ENCODE measurements at places on chromosomes 1 and 21. TPM values are rescaled to one million over a fixed set of nuclear protein-coding genes. Genes with fewer than 3 reads are reported as not detected.

DNA sequence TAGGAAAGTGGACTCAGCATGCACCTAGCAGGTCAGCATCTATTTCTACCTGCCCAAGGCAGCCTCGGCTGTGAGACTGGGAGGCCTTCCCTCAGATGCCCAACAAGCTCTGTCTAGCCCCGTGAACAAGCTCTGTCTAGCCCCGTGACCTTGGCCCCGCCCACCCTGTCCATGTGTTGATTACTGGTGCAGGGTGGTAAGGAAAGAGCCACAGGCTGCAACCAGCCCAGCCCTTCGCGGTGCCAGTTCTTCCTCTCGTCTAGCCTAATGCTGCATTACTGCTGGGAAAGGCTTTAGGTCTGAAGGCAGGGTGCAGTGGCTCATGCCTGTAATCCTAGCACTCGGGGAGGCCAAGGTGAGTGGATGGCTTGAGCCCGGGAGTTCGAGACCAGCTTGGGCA is 2.2 kb downstream of the GPR153 start:
- DNase-seq, result no peak
- no peaks in the 10 kb centered on the region for H3K36me3 ChIP-seq
- no peak overlapping the region for H3K4me3 ChIP-seq
- H3K27me3 ChIP-seq, result no peaks in the 10 kb centered on the region
- H3K27ac ChIP-seq, result no peak overlapping the region

GRCh38 chr21:35677298-35677841 is 383.0 kb downstream of the SETD4 start:
- no peak overlapping the region for H3K4me3 ChIP-seq
- H3K27me3 ChIP-seq, result no peaks in the 10 kb centered on the region
- H3K4me1 ChIP-seq, result no peaks in the 10 kb centered on the region
- H3K36me3 ChIP-seq, result no peaks in the 10 kb centered on the region
- DNase-seq, result no peak
- H3K27ac ChIP-seq, result no peak overlapping the region

DNA sequence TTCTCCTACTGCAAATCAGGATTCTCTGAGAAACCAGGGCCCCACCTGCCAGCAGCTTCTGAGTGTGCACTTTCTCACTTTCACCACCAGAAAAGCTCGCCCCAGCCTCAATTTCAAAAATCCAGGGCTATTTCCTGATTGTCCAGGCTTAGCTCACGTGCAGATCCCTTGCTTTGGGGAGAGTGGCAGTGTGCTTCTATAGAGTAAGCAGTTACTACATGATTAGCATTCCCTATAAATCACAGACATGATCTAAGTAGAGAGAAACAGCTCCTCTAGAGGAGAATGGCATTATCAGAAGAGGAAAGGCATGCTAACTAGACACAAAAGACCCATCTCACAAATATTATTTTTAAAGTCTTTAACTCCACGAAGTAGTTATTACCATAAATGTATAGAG is 456.0 kb upstream of the PKN2 start:
- no peak overlapping the region for H3K4me3 ChIP-seq
- no peaks in the 10 kb centered on the region for H3K27me3 ChIP-seq
- no peak for DNase-seq
- H3K36me3 ChIP-seq, result no peaks in the 10 kb centered on the region
- H3K27ac ChIP-seq, result no peak overlapping the region
- H3K4me1 ChIP-seq, result no peaks in the 10 kb centered on the region

DNA sequence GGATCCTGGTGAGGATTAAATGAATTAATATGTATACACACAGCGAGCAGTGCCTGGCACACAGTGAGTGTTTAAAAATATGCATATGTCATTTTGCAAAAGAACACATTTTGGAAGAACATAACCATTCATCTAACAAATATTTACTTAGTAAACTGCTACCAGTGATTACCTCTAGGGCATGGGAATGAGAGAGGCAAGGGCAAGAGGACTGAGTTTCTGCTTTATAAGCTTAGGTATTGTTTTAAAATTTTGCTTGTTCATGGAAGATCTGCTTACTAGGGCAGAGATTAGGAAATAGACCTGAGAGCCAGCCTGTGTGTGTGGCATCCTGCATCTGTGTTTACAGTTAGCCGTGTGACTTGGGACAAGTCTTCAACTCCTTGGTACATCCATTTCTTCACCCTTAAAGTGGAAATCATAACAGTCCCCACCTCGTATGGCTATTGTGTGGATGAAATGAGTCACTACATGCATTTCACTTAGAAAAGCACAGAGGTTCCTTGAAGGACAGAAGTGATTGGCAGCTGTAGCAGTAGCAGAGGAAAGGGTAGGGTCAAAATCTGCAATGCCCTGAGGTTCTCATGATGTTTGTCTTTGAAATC is 198.5 kb upstream of the FMN2 start:
- no peak for DNase-seq
- no peak overlapping the region for H3K4me3 ChIP-seq
- H3K36me3 ChIP-seq, result no peaks in the 10 kb centered on the region
- H3K4me1 ChIP-seq, result no peaks in the 10 kb centered on the region
- no peaks in the 10 kb centered on the region for H3K27me3 ChIP-seq
- no peak overlapping the region for H3K27ac ChIP-seq

DNA sequence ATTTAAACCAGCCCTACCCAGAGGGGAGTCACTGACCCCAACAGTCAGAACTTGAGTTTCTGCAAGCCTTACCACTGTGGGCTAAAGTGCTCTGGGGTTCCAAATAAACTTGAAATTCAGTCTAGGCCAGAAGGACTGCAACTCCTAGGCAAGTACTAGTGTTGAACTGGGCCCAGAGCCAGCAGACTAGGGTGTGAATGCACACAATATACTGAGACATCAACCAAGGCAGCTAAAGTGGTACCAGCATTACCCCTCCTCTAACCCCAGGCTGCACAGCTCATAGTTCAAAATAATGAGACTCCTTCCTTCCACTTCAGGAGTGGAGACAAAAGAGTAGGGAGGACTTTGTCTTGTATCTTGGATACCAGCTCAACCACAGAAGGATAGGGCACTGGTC is 18.9 kb upstream of the IL20 start:
- H3K4me3 ChIP-seq, result no peak overlapping the region
- H3K27me3 ChIP-seq, result peaks cover 7% of the 10 kb centered on the region
- no peak for DNase-seq

DNA sequence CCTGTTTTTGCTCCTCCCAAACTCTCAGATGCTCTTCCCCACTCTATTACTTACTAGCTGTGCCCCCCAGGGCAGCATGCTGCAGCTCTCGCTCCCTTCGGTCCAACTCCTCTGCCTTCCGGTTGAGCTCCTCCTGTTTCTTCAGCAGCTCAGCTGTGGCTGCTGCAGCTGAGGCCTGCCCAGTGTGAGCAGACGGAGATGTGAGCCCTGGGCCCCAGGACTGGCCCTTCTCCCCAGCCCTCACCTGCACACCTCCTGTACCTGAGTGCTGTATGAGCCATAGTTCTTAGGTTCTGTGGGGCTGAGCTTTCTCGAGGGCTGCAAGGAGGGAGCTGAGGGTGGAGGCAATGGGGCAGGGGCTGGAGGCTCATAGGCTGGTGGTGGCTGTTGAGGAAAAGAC is 1.9 kb downstream of the SCAMP3 start:
- no peak overlapping the region for H3K27ac ChIP-seq
- DNase-seq, result no peak
- H3K4me1 ChIP-seq, result peaks cover 24% of the 10 kb centered on the region
- no peak overlapping the region for H3K4me3 ChIP-seq
- H3K27me3 ChIP-seq, result no peaks in the 10 kb centered on the region
- peaks cover 31% of the 10 kb centered on the region for H3K36me3 ChIP-seq

DNA sequence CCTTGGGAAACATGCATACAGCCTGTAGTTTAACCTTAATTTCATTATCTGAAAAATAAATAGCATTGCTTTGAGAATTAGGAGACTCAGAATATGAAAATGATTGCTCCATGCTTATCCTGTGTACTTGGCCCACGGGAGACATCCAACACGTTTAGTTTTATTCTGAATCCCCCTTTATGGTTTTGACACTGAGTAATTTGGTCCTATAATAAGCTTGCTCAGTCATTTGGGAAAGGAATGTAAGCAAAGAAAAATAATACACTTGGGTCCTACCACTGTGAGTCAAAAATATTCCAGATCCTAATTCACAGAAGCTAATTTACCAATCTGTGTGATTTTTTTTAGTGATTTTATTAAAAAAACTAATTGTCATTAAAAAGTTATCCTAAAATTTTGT is 557.3 kb downstream of the USP25 start:
- peak; percentile 44 for DNase-seq
- H3K27me3 ChIP-seq, result no peaks in the 10 kb centered on the region
- H3K4me1 ChIP-seq, result peaks cover 16% of the 10 kb centered on the region
- H3K36me3 ChIP-seq, result no peaks in the 10 kb centered on the region
- H3K27ac ChIP-seq, result no peak overlapping the region
- no peak overlapping the region for H3K4me3 ChIP-seq

GRCh38 chr1:119917304-119918055 is 21.2 kb upstream of the ADAM30 start:
- no peaks in the 10 kb centered on the region for H3K27me3 ChIP-seq
- H3K27ac ChIP-seq, result no peak overlapping the region
- peaks cover 79% of the 10 kb centered on the region for H3K36me3 ChIP-seq
- no peaks in the 10 kb centered on the region for H3K4me1 ChIP-seq
- no peak overlapping the region for H3K4me3 ChIP-seq

DNA sequence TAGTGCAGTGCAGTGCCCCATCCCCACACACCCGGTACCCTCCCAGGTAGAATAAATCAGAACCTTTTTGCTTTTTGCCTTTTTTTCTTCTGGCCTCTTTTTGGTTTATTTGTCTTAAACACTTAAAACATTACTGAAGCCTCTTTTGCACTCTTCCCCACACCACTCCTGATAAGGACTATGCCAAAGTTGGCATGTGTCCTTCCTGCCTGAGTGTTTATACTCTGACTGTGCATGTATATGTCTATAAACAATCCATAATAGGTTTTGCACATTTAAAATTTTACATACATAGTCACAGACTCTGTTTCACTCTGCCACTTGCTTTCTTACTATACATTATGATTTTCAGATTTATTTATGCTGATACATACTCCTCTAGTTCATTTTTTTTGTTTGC is 59.6 kb downstream of the BEND5 start:
- H3K4me3 ChIP-seq, result no peak overlapping the region
- no peaks in the 10 kb centered on the region for H3K36me3 ChIP-seq
- no peaks in the 10 kb centered on the region for H3K27me3 ChIP-seq

- H3K27ac ChIP-seq, result no peak overlapping the region
- H3K27me3 ChIP-seq, result no peaks in the 10 kb centered on the region
- no peaks in the 10 kb centered on the region for H3K4me1 ChIP-seq
Measured at GRCh38 chr21:16330082-16330907, 600.5 kb downstream of the USP25 start.

- no peaks in the 10 kb centered on the region for H3K4me1 ChIP-seq
- no peak for DNase-seq
- H3K27ac ChIP-seq, result no peak overlapping the region
- no peak overlapping the region for H3K4me3 ChIP-seq
- no peaks in the 10 kb centered on the region for H3K36me3 ChIP-seq
- H3K27me3 ChIP-seq, result no peaks in the 10 kb centered on the region
Measured at GRCh38 chr1:231596337-231596791, 30.2 kb upstream of the DISC1 start.

- no peak overlapping the region for H3K27ac ChIP-seq
- H3K36me3 ChIP-seq, result no peaks in the 10 kb centered on the region
- no peaks in the 10 kb centered on the region for H3K4me1 ChIP-seq
- no peak overlapping the region for H3K4me3 ChIP-seq
- H3K27me3 ChIP-seq, result peaks cover 8% of the 10 kb centered on the region
Measured at GRCh38 chr21:42299324-42300044, 15.7 kb downstream of the TFF3 start.

DNA sequence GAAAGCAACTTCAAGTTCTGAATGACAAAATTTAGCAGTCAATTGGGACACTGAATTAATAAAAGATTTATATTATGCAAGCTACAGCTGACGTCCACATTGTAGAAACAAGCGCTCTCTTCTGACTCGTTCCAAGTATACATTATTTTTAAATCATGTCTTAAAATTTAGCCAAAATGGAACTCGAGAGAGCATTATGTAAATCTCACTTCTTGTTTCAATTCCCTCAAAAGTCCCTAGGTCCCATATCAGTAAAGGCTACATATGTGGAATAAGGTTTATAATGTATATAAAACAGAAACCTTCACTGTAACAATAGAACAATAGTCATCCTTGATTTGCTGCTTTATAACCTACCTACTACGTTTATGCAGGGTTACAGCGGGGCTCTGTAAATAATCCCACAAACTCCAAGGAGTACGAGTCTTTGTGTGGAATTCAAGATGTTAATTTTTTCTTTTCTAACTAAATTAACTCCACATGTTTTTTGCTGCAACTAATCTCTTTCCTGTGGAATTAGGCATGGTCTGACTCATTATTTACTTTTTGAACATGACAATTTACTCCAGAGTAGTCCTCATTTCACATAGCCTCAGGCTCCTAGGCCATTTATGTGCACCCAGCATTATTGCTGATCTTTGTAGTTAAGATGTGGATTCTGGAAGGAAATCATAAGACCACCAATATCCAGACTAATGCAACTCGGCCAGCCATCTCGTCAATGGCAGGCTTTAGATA is 785.1 kb downstream of the LTN1 start:
- no peak overlapping the region for H3K27ac ChIP-seq
- DNase-seq, result peak; percentile 41
- no peaks in the 10 kb centered on the region for H3K4me1 ChIP-seq

GRCh38 chr1:204758601-204759000 is 73.1 kb upstream of the LRRN2 start:
- H3K4me3 ChIP-seq, result no peak overlapping the region
- H3K4me1 ChIP-seq, result no peaks in the 10 kb centered on the region
- no peak overlapping the region for H3K27ac ChIP-seq
- no peaks in the 10 kb centered on the region for H3K36me3 ChIP-seq
- DNase-seq, result no peak

- peaks cover 6% of the 10 kb centered on the region for H3K4me1 ChIP-seq
- H3K27me3 ChIP-seq, result no peaks in the 10 kb centered on the region
- H3K36me3 ChIP-seq, result no peaks in the 10 kb centered on the region
- no peak for DNase-seq
- no peak overlapping the region for H3K27ac ChIP-seq
- H3K4me3 ChIP-seq, result no peak overlapping the region
Measured at GRCh38 chr1:83997631-83998030, 1.3 kb downstream of the TTLL7 start.

- no peak for DNase-seq
- no peak overlapping the region for H3K4me3 ChIP-seq
- no peaks in the 10 kb centered on the region for H3K27me3 ChIP-seq
- H3K27ac ChIP-seq, result peak overlapping the region; percentile 88
- no peaks in the 10 kb centered on the region for H3K36me3 ChIP-seq
Measured at GRCh38 chr1:172935062-172935592, 115.6 kb downstream of the TNFSF18 start.

Gene PADI2
- 0.48 TPM for total RNA-seq

Gene AUNIP
- 2.1 TPM for total RNA-seq

Gene LCK
- total RNA-seq, result not detected

Gene CATSPERE
- total RNA-seq, result 1.1 TPM

Gene SAMD13
- 0.93 TPM for total RNA-seq

Gene LCE6A
- total RNA-seq, result not detected

Gene ATP6V0B
- total RNA-seq, result 202 TPM

Gene FCN3
- total RNA-seq, result not detected

Gene ESPN
- total RNA-seq, result 0.96 TPM

Gene SFN
- 14.5 TPM for total RNA-seq

Gene TNFRSF4
- total RNA-seq, result 0.41 TPM

Gene THEM5
- not detected for total RNA-seq
